Mesenteric fat pad (tissue), 1 donor: ENCODE measurements at places on chromosomes 12 and 14. TPM values are rescaled to one million over a fixed set of nuclear protein-coding genes. Genes with fewer than 3 reads are reported as not detected.

Gene CPSF2
- total RNA-seq, result 45.3 TPM

DNA sequence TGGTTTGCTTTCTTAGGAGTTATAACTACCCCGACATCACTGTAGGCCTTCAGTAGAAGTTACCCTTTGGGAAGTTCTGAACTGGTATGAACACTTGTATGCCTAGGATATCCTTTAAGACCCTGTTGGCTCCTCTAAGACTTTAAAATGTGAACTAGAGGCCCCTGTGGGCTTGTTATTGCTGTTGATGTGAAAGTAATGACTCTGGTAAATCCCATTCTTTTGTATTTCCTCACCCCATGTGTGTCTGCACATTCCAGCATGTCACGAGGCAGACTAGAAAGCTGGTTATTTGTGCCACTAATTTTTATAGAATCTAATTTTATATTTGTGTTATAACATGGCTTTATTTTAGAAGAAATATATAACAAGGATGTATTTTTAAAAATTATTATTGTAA is 48.9 kb downstream of the SERPINA10 start:
- DNase-seq, result no peak

DNA sequence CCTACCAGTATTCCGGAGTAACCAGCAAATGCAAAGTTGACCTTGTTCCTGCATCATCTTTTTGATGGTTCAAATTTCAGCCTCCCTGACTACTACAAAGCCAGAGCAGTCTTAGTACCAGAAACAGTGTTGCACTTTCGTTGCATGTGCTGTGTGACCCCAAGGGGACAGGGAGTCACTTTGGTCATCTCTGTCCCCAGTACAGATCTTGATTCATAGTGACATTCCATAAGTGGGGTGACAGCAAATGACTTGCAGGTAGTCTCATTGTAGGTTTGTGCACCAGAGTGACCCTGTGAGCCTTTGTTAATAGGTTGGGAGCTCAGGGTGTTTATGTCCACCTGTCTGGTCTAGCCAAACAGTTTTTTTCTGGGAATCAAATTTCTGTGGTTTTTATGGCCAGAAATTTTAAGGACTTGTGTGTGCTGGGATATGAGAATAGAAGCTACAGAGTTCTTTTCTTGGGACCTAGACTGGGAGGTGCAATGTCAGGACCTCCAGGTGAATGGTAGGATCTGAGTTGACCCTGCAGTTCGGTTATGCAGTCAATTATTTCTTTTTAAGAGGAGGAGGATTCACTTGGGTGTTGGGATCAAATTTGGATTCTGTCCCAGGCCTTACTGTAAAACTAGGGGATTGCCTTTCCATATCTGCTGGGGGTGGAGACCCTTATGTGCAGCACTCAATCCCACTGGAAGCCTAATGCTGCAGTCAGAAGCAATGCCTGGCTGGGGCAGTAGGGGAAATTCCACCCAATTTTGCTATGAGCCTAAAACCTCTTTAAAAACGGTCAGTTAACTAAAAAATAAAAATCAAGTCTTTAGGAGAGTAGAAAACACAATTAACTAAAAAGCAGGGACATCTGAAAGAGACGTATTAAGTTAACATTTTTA is 10.1 kb downstream of the EIF5 start:
- no peak for DNase-seq

DNA sequence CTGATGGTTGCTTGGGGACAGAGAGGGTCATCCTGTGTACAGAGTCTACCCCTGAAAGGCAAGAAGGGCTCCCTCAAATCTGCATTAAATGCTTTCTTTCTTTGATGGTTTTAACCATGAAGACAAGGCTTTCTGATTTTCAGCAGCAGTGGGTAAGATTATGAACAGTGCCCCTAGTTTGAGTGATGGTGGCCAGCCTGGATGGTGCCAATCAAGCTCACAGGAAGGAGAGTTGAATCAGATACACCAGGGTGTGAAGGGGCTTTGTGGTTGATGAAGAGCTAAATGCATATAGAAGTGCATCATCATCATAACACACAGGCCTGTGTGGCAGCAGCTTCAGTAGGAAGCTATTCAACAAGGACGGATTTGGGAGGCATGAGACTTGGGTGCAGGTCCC is 5.7 kb downstream of the KRT85 start:
- DNase-seq, result peak; percentile 20

GRCh38 chr14:99094901-99095300 is 177.1 kb downstream of the BCL11B start:
- no peak for DNase-seq

Gene INHBC
- total RNA-seq, result not detected

DNA sequence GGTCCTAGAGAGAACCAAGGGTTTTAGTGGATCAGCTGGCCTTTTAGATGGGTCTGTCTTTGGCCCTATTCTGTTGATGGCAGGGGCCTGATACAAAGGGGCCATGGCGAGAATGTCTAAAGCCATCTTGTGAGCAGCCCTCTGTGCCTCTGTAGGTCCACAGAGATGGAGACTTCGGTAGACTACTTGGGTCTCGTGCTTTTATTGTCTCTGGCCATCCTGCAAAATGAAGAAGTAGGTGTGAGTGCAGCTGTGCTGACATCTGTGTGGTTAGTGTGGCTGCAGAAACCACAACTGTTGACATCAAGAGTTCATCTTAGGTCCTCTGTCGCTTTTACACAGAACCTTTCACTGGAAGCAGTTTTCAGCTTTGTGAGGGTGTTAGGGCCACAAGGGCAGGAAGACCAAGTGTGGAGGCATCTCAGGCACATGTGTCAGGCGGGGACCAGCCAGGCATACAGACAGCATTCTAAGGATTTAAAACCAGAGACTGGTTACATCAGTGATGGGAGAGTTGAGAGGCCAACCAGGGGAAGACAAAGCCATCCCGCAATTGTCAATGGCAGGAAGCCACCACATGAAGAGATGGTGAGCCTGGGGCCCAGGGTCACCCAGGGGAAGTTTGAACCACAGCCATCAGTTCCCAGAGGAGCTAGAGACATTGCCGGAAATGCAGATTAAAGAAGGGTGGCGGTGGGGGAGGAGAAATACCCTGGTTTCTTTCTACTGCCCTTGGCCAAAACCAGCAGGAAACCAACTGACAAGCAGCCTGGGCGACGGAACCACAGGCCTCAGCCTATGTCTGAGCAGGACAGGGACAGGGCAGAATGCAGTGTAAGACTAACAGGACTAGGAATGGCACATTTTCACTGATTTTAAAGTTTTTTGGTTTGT is 13.0 kb upstream of the TPCN1 start:
- DNase-seq, result no peak

Gene POTEM
- total RNA-seq, result not detected
